ENCODE measurements at places on chromosomes 4 and X.

DNA sequence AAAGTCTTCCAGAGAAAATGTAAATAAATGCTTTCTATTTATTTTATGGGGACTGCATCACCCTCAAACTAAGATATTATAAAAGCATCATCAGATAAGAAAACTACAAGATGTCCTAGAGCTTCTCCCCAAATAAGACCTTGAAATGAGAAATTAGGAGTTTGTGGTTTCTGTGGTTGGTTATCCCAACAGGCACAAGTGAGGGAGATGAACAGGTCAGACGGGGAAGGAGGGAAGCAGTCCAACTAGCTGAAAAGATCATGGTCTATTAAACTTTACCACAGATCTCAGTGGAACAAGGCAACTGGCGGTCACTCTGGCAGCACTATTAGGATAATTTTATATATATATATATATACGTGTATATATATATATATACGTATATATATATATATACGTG lies 319.3 kb upstream of the GRID2 start:
- DNase-seq: no peak

DNA sequence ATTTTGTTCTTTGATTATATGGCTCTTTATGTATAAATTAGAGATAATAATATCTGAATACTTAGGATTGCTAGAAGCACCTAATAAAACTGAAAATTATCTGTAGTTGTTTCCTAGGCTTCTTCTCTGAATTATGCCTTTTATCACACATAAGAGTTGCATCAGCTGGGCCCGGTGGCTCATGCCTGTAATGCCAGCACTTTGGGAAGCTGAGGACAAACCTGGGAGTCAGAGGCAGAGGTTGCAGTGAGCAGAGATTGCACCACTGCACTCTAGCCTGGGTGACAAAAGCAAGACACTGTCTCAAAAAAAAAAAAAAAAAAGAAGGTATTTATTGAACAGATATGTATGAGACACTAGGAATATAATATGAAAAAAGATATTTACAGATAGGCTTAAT lies 773.5 kb upstream of the AGA start:
- DNase-seq: no peak

GRCh38 chr4:131159261-131159660 lies 1989.8 kb upstream of the PCDH10 start:
- no peak for DNase-seq

DNA sequence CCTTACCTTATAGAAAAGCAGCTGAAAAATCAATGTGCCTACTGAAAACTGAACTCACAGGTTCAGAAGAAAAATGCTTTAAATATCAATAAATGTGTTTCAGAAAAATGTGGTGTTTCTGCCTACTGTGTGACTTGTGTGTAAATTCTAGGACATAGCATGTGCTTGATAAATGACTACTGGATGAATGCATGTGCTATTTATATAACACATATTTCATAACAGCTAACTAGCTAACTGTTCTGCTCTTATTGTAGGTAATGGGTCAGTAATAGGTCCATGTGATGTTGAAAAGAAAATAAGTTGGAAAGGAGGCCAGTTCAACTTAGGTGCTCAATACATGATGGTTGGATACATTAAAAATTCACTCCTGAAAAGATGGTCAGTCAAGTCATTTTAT lies 993.0 kb upstream of the LCORL start:
- DNase-seq: no peak
